GM12878 (cell line): ENCODE measurements at places on chromosomes 7 and 10. TPM values are rescaled to one million over a fixed set of nuclear protein-coding genes. Genes with fewer than 3 reads are reported as not detected.
A peak's percentile ranks its signal among the peaks of the same experiment; 100 is the strongest.

DNA sequence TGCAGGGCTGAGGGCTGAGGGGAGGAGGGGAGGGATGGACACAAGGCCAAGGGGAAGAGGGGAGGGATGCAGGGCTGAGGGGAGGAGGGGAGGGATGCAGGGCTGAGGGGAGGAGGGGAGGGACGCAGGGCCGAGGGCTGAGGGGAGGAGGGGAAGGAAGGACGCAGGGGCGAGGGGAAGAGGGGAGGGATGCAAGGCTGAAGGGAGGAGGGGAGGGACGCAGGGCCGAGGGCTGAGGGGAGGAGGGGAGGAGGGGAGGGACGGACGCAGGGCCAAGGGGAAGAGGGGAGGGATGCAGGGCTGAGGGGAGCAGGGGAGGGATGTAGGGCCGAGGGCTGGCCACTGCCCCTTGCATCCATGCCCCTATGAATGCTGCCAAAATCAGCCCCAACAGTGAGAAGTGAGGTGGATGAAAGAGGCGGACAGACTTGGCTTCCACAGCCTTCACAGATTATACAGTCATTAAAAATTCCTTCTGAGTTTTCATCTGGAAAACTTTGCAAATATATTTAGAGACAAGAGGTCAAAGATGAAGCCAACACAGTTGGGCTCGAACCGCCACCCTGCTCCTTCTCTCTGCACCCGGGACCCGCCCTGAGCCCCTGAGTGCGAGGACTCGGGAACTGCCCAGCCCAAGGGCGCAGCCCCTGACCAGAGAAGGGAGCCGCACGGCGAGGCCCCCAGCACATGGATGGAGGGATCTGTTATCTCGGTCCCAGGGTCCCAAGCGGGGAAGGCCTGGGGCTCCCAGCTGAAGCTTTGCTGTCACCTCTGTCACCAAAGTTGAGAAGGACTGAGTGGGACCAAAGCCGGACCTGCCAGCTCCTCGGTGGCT is 65.8 kb downstream of the DIP2C start:
- H3K27me3 ChIP-seq, result peaks cover 2% of the 10 kb centered on the region
- peaks cover 6% of the 10 kb centered on the region; the same call in 1 of the 2 replicates for H3K4me1 ChIP-seq
- H3K36me3 ChIP-seq, result no peaks in the 10 kb centered on the region
- H3K27ac ChIP-seq, result no peak overlapping the region

GRCh38 chr10:86107131-86107530 is 259.5 kb downstream of the GRID1 start:
- H3K27ac ChIP-seq, result no peak overlapping the region
- no peak overlapping the region for H3K4me3 ChIP-seq
- H3K36me3 ChIP-seq, result no peaks in the 10 kb centered on the region

DNA sequence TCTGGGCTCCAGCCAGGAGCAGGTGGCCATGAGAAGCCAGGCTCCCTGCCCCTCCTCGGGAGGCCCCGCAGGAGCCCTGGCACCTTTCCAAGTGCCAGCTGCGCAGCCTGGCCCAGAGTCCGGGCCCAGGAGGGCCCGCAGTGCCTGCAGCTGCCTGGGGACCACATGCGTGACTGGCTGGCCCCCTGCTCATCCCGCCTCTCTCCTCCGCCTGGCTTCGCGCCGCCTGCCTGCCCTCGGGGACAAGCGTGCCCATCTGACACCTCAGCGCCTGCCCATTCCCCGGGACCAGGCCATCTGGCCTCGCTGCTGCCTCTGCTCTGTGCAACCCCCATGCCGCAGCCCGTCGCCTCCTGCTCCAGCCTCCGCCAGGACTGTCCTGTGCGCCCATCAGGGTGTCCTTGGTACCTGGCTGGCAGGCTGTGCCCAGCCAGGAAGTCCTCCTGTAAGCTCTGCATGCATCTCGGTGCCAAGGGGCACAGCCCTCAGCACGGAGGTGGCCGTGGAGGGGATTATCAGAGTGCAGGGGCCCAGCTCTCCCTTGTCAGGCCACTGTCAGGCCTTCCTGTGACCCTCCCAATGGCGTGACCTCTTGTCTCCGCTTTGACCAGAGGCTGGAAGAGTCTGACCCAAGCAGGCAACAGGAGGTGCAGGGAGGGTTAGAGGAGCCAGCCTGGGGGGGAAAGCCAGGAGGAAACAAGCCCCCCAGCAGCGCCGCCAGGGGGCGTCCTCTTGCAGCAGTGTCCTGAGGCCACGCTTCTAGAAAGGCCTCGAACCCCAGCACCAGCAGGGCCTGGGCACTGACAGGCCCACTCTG is 50.5 kb downstream of the TMEM209 start:
- no peak overlapping the region for H3K27ac ChIP-seq
- no peaks in the 10 kb centered on the region for H3K27me3 ChIP-seq
- H3K4me1 ChIP-seq, result peaks cover 21% of the 10 kb centered on the region
- H3K4me3 ChIP-seq, result no peak overlapping the region
- H3K36me3 ChIP-seq, result no peaks in the 10 kb centered on the region; the same call in none of the 2 replicates

DNA sequence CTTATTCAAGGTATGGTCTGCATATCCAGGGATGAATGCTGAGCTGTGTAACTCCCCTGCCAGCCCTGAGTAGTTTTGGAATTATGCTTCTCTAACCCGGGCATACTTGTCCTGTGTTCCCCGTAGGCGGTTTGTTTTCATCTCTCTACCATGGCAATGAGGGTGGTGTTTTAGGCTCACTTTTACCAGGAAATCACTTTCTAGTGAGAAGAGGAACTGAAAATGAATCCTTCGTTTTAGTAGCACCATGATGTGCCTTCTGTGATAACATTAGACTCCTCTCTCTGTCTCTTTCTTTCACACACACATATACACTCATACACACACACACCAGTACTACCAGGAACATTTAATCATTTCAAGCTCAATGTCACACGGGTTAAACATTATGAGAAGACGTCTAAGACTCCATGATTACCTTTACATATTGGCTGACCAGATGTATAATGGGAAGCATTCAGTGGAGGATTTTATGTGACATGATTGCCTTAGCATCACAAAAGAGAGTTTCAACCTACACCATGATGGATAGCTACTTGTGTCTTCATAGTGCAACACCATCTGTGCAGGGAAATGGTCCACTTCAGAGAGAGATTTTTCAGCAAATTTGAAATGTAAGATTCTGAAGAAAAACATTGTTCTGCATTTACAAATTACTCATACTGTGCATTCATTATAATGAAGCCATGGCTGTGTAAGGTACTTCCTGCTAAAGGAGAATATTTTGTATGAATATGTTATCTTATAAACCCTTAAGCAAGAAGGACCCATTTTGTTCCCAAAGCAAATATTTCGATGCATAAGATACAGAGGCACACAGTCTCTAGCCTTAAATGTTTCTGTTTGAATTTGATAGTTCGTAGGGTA is 31.0 kb upstream of the PFKP start:
- no peaks in the 10 kb centered on the region for H3K27me3 ChIP-seq
- peak; percentile 52 for DNase-seq
- H3K4me1 ChIP-seq, result peaks cover 3% of the 10 kb centered on the region; the same call in 1 of the 2 replicates
- H3K4me3 ChIP-seq, result no peak overlapping the region
- H3K36me3 ChIP-seq, result no peaks in the 10 kb centered on the region

Gene NKX1-2
- not detected in 2 replicates for total RNA-seq

Gene UBE2H
- total RNA-seq, result 40.7 and 43.4 TPM in 2 replicates

DNA sequence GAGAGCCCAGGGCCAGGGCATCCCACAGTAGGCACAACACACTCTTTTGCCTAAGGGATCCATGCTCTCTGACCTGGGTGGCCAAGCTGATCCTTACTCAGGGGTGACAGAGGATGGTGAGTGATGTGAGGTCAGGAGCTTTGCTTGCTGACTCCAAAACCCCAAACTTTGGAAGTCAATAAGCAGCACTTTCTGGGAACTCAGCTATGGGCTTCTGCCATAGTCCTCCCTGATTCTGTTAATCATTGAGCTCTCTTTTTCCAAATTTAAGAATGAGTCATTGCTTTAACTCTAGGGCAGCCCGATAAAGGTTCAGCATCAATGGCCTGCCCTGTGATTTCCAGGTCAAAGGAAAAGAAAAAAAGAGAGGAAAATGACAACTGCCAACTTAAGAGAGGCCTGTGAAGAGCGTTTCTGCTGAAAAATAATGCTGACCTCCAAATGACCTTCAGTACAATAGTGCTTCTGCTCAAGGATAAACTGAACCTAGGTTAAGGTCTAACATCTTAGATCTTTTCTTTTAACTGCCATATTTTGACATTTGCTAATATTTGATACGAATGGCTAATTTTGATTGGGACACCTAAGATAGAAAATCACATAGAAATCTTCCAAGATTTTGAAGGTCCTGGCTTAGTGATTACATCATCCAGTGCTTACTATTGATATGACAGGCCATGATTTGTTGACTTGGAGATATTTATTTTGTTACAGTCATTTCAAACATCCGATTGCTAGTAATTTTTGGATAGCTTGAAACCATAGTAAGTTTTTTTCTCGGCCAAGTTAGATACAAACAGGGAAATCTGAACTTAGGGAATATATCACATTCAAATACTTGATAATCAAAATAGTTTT is 20.8 kb upstream of the RELN start:
- H3K27me3 ChIP-seq, result no peaks in the 10 kb centered on the region
- no peak for DNase-seq
- H3K27ac ChIP-seq, result no peak overlapping the region
- no peaks in the 10 kb centered on the region for H3K4me1 ChIP-seq
- H3K36me3 ChIP-seq, result no peaks in the 10 kb centered on the region

DNA sequence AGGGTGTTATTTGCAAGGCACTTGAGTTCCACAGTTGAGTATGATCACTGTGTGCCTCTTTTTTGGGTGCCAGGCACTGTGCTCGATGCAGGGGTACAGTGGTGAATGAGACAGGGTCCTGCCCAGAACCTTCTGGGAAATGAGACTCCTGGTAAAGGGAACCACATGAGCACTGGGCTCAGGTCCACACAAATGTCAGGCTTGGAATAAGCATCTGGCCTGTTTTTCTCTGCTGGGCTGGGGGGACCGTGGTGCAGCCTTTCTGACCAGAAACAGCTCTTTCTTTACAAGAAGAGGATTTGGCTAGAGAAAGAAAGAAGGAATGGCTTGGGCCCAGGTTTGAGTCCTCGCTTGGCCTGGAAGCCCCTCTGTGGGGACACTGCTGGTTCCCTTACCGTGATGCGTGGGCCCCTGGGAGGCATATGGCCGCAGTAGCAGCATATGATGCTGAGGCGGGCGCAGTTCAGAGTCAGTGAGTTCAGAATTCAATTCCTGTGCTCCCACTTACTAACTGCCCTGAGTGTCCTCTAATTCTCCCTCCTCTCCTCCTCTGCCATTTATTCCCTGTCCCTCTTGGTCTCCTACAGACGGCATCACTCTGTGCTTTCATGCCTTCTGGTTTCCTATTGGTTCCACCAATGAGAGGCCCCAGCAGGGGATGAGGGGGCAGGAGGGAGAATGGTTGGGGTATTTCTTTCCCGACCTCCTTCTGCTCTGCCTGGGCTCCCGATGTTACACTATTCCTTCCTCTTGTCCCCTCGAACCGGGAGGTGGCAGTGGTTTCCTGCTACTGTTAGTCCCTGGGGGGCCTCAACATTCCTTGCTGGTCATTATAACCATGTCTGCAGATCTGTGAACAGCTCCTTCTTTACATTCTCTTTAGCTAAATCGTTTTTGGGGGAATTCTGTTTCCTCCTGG is 9.6 kb upstream of the KCP start:
- no peaks in the 10 kb centered on the region for H3K36me3 ChIP-seq
- H3K27ac ChIP-seq, result no peak overlapping the region
- H3K4me3 ChIP-seq, result no peak overlapping the region

- no peak for DNase-seq
- H3K4me1 ChIP-seq, result peaks cover 18% of the 10 kb centered on the region
- peak overlapping the region; percentile 43; the same call in 1 of the 2 replicates for H3K27ac ChIP-seq
- peaks cover 5% of the 10 kb centered on the region; the same call in 1 of the 2 replicates for H3K36me3 ChIP-seq
Observed at GRCh38 chr10:102422545-102423129, 2.0 kb downstream of the FBXL15 start.

GRCh38 chr7:105816954-105817615 is 59.3 kb downstream of the ATXN7L1 start:
- H3K27me3 ChIP-seq, result no peaks in the 10 kb centered on the region
- no peak overlapping the region for H3K27ac ChIP-seq
- H3K4me1 ChIP-seq, result peaks cover 11% of the 10 kb centered on the region

DNA sequence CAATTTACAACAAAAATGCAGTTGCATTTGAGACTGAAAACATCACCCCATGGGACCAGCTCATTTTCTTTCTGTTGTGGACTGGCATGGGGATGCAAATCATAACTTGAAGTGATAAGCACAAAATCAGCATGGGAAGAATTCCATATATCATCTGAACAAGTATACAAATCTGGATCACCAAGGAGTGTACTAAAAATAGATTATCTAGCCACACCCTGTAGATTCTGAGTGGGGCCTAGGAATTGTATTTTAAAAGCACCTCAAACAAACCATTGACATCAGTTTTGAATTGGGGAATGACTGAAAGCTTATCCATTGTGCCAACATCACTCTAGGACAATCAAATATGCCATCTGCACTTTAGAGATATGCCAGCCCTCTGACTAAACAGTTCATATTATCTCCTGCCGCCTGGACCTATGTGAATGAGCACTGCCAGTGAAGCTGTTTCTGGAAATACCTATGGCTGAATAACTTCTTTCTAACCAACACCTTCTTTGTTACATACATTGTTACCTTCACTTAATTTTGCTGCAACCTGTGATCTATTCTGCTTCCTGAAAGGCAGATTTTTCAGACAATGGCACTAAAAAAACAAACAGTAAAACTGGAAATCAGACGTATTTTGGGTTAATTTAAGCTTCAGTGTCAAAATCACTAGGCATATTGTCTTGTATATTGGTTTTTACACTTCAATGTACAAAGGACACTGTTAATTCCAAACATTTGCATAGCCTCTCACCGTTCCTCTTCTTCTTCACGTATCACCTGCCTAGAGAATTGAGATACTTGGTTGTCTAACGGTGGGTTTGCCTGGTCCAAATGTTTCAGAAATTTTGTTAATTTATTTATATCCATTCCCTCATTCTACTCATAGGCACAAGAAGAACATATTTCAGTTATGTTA is 42.4 kb upstream of the HGF start:
- no peaks in the 10 kb centered on the region for H3K27me3 ChIP-seq
- DNase-seq, result no peak
- H3K4me1 ChIP-seq, result no peaks in the 10 kb centered on the region
- no peaks in the 10 kb centered on the region for H3K36me3 ChIP-seq
- no peak overlapping the region for H3K4me3 ChIP-seq

- no peak overlapping the region for H3K4me3 ChIP-seq
- H3K4me1 ChIP-seq, result no peaks in the 10 kb centered on the region
- H3K36me3 ChIP-seq, result no peaks in the 10 kb centered on the region
- DNase-seq, result no peak
Observed at GRCh38 chr10:86300399-86300925, 66.1 kb downstream of the GRID1 start.

DNA sequence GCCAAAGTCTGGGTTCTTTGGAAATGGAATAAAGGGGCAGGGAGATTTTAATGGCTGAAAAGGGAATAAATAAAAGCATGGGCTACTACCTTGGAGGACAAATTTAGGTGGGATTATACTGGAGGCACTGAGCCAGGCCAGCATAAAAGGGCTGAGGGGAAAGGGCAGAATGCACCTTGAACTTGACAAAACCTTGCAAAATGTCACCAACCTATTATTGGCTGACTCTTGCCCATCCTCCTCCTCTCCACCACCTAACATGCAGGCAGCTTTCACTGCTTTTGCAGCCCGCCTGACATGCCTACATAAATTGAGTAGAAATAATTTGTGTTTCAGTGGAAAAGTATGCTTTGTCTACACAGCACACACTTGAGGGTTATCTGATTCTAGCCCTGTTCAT is 65.3 kb upstream of the ABLIM1 start:
- H3K4me1 ChIP-seq, result no peaks in the 10 kb centered on the region
- H3K27ac ChIP-seq, result no peak overlapping the region
- DNase-seq, result no peak

- no peak overlapping the region for H3K4me3 ChIP-seq
- no peak overlapping the region for H3K27ac ChIP-seq
- DNase-seq, result no peak
- no peaks in the 10 kb centered on the region for H3K27me3 ChIP-seq
Observed at GRCh38 chr7:18859318-18859717, 258.1 kb downstream of the TWIST1 start.

- peaks cover 26% of the 10 kb centered on the region for H3K4me1 ChIP-seq
- H3K27me3 ChIP-seq, result no peaks in the 10 kb centered on the region
- no peak for DNase-seq
- H3K27ac ChIP-seq, result no peak overlapping the region
Observed at GRCh38 chr7:2514473-2515423, 4.8 kb upstream of the LFNG start.

Gene PRR15
- total RNA-seq, result not detected in 2 replicates
